ENCODE measurements at places on chromosomes 2 and 18.
A peak's percentile ranks its signal among the peaks of the same experiment; 100 is the strongest.

- DNase-seq = no peak
Observed at GRCh38 chr2:46378616-46379015, 81.4 kb downstream of the EPAS1 start.

DNA sequence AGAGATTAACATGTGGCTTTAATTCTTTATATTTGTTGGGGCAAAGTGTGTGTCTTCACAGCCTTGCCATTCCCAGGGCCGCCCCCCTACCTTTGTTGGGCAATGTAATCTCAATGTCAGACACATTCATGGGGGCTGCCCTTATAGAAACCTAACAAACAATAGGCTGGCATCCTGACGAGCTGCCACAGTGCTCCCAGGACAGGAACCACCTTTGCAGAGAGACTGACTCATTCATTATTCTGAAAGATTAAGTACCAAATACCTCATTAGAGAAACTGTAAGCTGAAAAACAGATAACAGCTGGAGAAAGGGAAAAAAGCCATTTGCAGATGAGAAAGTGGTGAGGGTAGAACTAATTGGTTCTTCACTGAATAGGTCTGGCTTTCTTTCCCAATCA, 1587.5 kb upstream of the PIK3C3 start:
- no peak for DNase-seq

DNA sequence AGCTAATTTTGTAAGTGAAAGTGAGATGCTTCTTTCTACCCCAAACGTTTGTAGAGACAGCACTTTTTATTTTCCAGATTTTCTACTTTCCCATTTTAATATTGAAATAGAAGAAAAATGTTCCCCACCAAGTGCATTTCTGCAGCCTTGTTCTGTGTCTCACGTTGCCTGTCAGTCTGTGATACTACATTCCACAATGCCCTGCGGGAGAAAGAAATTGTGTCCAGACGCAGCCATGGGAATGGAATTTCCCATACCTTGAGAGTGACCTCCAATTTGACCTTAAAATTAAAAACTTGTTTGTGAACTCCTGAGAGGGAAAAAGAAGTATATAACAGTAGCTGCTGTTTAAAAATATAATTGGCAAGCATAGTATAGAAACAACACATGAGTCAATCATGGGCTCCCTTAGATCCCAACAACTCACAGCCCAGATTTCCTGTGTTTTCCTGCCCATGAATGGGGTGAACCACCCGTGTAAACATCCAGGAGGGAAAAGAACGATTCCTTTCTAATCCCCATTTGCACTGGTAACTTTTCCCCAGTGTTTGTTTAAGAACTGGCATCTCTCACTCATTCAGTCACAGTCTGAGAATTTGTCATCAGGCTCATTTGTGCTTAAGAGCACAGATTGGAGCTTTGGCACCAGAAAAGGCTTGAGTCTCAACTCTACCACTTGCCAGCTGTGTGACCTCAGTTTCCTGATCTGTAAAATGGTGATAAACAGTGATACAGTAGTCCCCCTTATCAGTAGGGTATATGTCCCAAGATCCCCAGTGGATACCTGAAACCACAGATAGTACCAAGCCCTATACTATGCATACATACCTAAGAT, 166.1 kb upstream of the ZNF521 start:
- no peak for DNase-seq

DNA sequence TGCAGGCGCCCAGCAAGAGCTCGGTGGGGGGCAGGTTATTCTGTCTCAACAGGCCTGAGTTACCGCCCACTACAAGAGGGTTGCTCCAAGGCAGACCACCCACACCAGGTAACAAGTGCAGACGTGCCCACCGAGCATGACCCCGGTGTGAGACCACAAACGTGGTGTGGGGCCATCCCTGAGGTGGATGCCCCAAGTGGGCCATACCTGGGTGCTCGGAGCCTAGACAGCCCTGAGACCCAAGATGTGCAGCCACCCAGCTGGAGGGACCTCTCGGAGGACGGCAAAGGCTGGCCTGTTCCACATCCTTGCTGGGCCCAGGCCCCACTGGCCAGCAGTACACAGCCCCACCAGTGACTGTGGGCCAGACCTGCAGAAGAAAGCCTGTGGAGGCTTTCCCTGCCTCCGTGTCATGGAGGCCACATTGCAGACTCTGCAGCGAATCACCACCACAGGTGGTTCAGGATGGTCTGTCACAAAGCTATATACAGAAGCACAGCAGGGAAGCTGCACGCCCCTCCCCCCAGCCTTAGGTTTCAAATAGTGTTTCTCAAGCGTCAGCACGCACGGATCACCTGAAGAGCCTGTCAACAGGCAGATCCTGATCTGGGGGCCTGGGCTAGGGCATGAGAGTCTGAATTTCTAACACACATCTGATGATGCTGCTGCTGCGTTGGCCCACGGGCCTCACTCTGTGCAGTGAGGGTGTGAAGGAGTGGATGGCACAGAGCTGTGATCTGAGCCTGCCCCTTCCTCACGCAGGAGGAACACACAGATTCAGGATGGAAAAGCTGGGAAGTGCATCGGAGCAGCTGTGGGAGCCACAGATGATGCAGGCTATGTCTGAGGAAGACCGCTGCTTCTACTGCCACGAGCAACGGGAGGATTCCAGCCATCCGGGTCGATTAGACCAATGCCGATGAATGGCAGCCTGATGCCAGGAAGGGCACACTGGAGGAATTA, 96.8 kb downstream of the UXS1 start:
- no peak for DNase-seq

- no peak for DNase-seq
Observed at GRCh38 chr2:160916300-160916699, 243.9 kb upstream of the TANK start.

- DNase-seq = no peak
Observed at GRCh38 chr2:192969055-192969454, 774.3 kb upstream of the TMEFF2 start.

- DNase-seq = peak; percentile 19
Observed at GRCh38 chr2:109466674-109467575, 146.8 kb downstream of the SEPTIN10 start.

DNA sequence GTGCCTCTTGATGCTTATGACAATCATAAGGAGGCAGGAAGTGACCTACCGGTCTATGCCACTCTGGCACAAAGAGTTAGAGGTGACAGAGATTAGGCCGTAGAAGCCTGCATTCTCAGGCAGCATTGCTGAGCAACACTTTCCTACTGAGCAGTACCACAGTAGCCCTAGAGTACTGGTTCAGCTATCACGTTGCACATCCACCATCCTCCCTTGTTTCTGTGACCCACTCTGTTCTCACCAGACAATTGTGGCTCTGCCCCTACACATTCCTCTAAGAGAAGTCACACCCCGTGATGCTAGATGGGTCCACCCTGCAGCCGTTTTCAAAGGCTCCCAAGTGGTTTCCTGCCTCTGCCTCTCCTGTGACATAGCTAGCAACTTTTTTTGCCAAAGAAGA, 22.6 kb upstream of the SUCLG1 start:
- no peak for DNase-seq

GRCh38 chr2:226040344-226040900, 640.9 kb downstream of the NYAP2 start:
- DNase-seq = no peak

GRCh38 chr2:238510911-238511613, 84.3 kb downstream of the ASB1 start:
- DNase-seq = no peak

GRCh38 chr2:233764761-233765160, 4.7 kb downstream of the UGT1A1 start:
- no peak for DNase-seq

- no peak for DNase-seq
Observed at GRCh38 chr2:88167740-88168139, 2.4 kb upstream of the THNSL2 start.

DNA sequence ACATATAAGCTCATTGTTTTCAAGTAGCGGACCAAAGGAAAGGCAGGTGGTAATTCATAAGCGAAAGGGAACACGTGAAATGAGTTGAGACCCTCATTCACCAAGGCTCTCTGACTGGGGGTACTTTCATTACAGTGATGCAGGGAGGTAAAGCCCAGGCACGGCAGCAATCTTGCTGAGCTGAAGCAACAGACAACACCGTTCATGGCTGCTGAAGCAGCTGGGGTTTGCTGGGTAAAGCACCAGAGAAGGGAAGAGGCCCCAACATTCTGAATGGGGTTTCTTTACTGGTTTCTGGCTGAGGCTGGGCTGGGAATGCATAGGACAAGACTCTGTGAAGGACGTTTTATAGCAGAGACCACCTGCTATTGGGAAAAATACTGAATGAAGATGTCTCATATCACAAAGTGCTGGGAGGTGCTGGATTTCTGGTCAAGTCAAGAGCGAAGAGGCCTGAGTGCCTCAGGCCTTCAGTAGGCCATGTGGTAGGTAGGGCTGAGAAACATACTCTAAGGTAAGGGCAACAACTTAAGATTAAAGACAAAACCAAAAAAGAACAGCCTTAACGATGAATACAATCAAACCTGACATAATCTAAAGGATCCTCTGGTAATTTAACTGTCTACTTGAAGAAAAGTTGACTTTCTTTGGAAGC, 324.7 kb upstream of the PIK3C3 start:
- DNase-seq = no peak

DNA sequence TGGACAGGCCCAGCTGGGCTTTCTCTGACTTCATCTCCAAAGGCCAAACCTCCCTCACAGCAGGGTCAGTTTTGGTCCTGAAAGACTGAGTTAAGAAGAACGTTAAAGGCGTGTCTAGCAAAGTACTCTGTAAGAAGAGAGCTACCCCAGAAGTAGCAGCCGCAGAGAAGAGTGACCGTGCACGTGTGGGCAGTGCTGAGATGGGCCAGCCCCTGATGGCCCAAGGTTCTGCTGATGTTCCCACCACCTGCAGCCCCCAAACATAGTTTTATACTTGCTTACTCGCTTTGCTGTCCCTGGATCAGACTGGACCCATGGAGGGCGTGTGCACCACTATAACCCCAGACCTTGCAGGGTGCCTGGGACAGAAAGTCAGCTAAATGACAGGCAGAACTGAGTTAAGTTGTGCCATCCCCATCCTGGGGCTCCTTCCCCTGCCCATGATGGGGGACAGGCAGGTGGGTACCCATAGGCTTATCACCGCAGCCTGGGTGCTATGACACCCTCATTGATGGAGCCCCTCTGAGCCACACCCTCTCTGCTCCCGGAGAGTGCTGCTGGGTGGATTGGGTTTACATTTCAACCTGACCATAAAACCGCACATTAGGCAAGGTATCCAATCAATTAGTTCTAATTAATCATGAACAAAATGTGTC, 367.3 kb upstream of the HS6ST1 start:
- no peak for DNase-seq

DNA sequence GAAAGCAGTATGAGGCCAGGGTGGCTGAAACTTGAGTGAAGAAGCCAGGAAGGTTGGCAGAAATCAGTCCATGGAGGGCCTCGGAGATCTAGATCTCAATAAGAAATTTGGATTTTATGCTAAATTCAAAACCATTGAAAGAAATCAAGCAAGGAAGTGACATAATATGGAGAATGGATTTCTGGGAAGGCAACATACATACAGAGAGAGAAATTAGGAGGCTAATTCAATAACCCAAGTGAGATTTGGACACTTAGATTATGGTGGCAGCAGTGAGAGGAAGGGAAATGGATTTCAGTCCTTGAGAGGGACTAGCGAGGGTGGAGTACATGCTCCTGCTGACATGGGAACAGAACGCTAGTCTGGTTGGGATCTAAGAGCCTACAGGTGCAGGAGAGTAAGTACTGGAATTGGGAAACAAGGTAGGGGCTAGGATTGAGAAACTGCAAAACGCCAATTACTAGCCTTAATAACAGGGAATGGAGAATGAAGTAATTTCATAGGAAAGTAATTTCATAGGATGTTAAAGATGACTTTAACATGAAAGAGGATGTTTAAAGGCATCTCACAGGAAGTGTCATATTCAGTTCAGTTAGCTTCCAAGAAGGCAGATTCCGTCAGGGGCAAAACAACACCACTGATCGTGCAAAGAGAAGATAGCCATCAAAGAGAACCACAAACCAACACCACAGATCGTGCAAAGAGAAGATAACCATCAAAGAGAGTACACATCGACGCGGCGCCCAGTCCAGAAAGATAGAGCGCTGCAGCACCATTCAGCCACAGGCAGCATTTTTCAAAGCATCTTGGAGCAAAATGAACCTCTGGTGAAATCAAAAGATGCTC, 27.2 kb downstream of the CDKL4 start:
- no peak for DNase-seq

- no peak for DNase-seq
Observed at GRCh38 chr18:6963452-6964097, 154.0 kb downstream of the LAMA1 start.

DNA sequence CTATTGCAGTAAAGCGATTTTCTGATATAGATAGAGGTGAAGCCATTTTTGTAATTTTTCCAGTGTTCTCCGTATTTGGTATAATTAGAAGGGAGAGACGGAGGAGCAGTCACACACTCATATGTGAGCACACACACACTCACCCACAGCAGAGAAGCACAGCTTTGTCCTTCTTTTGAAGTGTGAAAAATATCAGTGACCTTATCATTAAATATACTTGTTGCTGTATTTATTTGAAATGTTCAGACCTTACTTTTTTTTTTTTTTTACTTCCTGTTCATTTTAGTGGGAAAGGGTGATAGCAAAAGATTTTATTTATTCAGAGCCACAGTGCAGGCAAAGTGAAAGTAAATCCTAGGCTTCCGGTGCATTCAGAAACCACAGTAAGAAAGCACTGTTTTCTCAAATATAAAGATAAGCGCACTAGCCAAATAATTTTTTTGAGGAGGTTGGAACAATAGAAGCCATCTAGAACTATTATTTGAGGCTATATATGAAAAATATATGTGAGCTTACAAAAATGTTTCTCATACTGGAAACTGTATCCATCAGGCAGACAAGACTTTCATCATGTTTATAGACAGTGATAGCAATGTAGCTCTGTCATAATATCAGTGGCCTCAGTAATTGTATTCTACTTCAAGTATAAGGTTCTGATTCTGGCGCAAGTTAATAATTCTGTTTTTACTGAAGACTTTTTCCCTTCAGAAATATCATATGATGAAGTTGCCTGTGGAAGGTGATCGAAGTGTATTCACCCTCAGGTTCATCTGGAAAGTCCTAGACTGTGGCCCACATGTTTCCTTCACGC, 37.2 kb downstream of the TSHZ1 start:
- DNase-seq = no peak

GRCh38 chr2:78260861-78261260, 738.7 kb upstream of the LRRTM4 start:
- no peak for DNase-seq

GRCh38 chr2:200307724-200308545, 1.4 kb downstream of the SPATS2L start:
- no peak for DNase-seq

GRCh38 chr2:98709535-98709934, 21.4 kb downstream of the MGAT4A start:
- DNase-seq = no peak

GRCh38 chr18:55351980-55352714, 235.8 kb downstream of the TCF4 start:
- no peak for DNase-seq

DNA sequence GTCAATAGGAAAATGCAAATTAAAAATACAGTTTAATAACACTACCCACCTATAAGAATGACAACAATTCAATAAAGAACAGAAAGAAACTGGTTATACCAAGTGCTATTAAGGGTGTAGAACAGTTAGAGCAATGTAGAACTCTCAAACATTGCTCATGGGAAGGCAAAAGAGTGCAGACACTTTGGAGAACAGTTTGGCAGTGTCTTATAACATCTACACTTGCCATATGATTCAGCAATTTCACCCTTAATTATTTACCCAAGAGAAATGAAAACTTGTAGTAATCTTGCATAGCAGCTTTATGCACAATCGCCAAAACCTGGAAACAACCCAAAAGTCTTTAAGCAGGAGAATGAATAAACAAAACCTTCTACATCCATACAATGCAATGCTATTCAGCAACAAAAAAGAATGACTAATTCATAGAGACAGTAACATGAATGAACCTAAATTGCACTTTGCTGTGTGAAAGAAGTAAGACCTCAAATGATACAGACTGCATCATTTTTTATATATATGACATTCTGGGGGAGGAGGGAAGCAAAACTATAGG, 455.2 kb downstream of the THSD7B start:
- DNase-seq = no peak
